ENCODE measurements at places on chromosomes 16 and 17. TPM values are rescaled to one million over a fixed set of nuclear protein-coding genes. Genes with fewer than 3 reads are reported as not detected.

GRCh38 chr16:88643644-88643932 is 5.2 kb downstream of the IL17C start:
- DNase-seq = no peak

DNA sequence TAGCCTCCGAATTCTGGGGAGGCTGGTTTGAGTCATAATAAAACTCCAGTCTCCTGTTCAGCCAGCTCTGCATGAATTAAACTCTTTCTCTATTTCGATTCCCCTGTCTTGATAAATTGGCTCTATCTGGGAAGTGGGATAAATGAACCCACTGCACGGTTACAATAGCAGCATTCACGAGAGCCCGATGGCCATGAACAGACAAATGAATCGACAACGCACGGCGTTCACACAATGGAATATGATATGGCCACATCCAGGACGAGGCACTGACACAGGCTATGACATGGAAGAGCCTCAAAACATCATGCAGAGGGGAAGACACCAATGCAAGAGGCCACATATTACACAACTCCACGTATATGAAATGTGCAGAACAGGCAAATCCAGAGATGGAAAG is 5.6 kb upstream of the CARD14 start:
- no peak for DNase-seq

- no peak for DNase-seq
These were observed 15.3 kb upstream of the UBE2I start for GRCh38 chr16:1293921-1294656.

- DNase-seq = no peak
These were observed 18.9 kb downstream of the ASPSCR1 start for GRCh38 chr17:81996232-81996756.

DNA sequence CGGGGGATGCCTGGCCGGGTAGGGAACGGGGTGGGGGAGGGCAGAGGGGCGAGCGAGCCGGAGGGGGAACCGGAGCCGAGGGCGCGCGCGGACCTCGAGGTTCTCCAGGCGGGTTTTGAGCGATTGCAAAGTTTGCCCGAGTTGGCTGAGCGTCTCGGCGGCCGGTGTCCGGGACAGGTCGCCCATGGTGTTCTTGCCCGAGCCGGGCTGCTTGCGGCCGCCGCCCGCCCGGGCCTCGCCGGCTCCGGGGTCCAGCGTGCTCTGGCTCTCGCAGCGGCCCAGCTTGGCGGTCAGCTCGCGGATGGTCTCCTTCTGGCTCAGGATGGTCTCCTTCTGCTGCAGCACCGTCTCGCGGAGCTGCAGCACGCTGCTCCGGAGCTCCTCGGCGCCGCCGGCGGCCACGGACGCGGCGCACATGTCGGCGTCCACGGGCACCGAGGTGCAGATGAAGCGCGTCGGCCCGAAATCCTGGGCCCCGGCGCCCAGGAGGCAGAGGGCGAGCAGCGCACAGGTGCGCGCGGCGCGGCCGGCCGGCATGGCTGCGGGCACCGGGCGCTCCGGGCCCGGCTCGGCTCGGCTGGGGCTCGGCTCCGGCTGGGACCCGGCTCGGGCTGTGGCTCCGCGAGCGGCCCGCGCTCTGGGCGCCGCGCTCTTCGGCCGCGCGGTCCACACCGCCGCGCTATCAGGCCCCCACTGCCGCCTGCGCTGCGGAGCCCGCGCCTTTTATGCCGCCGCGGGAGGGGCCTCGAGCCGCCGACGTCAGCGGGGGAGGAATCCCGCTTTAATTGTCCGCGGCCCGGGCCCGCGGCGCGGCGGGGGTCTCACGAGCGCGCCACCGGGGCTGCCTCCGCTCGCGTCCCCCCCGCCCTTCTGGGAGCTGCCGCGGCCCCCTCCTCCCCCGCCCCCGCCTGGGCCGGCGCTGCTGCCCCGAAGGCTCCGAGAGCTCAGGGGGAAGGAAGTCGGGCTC is at the start of gene NPTX1:
NPTX1 (minus strand) TSS at position 698 of the 967 bp plus-strand sequence; CDS start at position 537, 161 bp downstream.
- DNase-seq = no peak

GRCh38 chr17:72976971-72977770 is 115.3 kb downstream of the SLC39A11 start:
- DNase-seq = peak; percentile 71

- peak; percentile 57 for DNase-seq
These were observed 558 bp downstream of the HSD3B7 start for GRCh38 chr16:30985401-30986128.

DNA sequence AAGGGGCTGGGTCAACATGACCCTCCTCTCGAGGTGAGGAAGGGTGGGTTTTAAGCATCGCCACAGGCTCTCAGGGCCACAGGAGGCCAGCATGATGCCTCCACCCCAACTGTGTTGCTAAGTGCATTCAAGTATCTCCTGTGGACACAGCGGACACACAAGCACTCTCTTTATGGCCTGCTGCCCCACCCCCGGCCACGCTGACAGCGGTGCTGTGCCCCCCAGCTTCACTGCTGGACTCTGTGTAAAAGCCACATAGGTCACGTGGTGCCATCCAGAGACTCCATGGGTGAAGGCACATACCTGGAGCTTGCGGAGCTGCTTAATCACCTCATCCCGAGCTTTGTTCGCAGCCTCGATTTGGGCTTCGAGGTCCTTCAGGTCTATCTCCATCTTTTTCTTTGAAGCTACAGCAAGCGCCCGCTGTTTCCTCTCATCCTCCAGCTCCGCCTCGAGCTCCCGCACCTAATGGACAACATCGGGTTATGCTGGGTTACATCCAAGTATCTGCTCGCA is 51.5 kb downstream of the NDEL1 start:
- no peak for DNase-seq

GRCh38 chr17:51164911-51165679 is 1.1 kb upstream of the NME2 start:
- DNase-seq = no peak

GRCh38 chr16:14364386-14365199 is 265.5 kb downstream of the PARN start:
- peak; percentile 44 for DNase-seq

GRCh38 chr16:30530163-30531037 is 4.0 kb upstream of the ZNF768 start:
- no peak for DNase-seq

- no peak for DNase-seq
These were observed 135.2 kb upstream of the CPHXL start for GRCh38 chr16:75861311-75862097.

GRCh38 chr17:8861495-8862181 is 5.8 kb downstream of the PIK3R6 start:
- no peak for DNase-seq

DNA sequence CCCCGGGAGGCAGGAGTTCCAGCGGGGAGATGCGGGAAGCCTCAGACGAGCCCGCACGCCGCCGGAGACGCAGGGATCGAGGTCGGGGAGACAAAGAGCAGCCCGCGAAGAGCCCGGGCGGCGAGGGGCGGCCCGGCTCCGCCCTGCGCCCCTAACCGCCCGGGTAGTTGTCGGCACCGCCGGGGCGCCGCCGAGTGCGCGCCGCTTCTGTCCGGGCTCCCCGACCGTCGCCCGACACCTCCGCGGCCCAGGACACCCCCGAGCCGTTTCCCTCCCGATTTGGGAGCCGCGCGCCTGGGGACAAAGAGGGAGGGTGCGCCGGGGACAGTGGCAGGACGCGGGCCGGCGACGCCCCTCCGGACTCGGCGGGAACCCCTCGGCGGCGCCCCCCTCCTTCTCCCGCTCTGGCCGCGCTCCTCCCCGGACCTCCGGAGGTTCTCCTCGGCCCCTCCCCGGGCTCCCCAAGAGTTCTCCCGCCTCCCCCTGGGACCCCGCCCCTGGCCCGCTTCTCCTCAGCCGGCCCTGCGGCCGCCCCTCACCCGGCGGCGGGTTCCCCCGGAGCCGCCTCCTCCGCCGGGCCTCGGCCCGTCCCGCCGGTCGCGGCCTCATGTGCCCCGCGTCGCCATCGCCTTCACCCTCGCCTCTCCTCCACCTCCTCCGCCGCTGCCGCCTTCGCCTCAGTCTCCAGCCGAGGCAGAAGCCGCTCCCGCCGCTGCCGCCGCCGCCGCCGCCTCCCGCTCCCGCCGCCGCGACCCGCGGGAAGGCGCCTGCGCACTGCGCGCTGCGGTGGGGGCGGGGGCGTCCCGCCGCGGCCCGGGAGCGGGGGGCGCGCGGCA is at the start of gene GJC1:
GJC1 (minus strand) TSS at position 765 of the 836 bp plus-strand sequence. CDS start 24,470 bp downstream, outside the sequence.
- peak; percentile 78 for DNase-seq

- DNase-seq = no peak
These were observed 21.0 kb downstream of the MRM3 start for GRCh38 chr17:802901-803881.

DNA sequence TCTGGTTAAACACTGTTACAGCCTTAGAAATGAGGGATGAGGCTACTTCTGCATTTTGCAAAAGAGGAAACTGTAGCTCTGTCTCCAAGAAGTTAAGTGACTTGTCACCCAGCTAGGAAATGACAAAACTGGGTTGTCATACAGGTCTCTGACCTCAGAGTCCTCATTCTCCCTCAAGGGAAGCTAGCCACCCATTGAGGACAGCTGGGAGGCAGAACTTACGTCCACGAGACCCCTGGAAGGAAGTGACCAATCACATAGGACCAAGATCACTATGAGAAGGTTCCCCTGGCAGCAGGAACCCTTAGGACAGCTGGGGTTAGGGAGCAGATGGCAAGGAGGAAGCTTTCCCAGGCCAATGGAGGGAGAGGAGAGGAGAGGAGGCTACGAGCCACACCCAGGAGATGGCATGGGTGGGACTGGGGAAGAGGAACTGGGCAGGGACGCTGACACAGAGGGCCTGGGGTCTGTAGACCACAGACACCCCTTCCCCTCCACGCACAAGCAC is 11.2 kb downstream of the METTL22 start:
- DNase-seq = no peak

- DNase-seq = peak; percentile 68
These were observed 700 bp downstream of the MFAP4 start for GRCh38 chr17:19386051-19386929.

DNA sequence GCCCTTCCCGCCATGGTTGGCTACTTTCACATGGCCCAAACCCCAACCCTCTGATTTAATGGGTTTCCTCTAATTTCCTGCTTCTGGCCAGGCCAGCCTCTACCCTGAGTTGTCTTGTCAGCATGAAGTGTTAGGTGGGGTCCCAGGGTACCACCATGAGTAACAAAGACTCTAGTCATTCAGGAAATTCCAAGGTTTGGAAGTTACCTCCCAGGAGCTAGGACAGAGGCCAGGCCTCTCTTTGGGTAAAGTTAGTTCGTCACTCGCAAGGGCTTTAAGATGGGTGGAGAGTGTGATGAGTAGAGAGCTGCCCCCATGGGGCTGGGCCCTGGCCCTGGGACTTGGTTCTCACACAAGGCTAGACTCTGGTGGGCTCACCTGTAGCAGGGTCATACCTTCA is 54.6 kb downstream of the PLD6 start:
- no peak for DNase-seq

Gene PMFBP1
- 0.23 TPM for total RNA-seq

Gene HSD3B7
- 2.6 TPM for total RNA-seq

Gene NPIPB6
- 0.20 TPM for total RNA-seq

Gene SSTR5
- total RNA-seq = 3.7 TPM

Gene SULT1A4
- total RNA-seq = 1.2 TPM

All from SJCRH30 (cell line).